GM23338 (cell line): ENCODE measurements at places on chromosomes 6 and 20. TPM values are rescaled to one million over a fixed set of nuclear protein-coding genes. Genes with fewer than 3 reads are reported as not detected.

The TMEM170B gene
- 6.9 and 8.6 TPM in 2 replicates for total RNA-seq

The SAPCD1 gene
- 3.9 TPM in 1 of 2 replicates, not detected in the other for total RNA-seq

The GPR63 gene
- 19.3 and 19.6 TPM in 2 replicates for total RNA-seq

The UBD gene
- total RNA-seq: not detected in 2 replicates

The VIP gene
- not detected in 2 replicates for total RNA-seq

The SRXN1 gene
- total RNA-seq: 18.6 and 26.6 TPM in 2 replicates

The BNIP5 gene
- not detected in 2 replicates for total RNA-seq

The RPRD1B gene
- total RNA-seq: 14.8 and 24.3 TPM in 2 replicates

The ZNFX1 gene
- 11.1 and 12.1 TPM in 2 replicates for total RNA-seq

The SOX12 gene
- total RNA-seq: 29.0 and 32.0 TPM in 2 replicates

The ID4 gene
- total RNA-seq: 7.0 and 8.2 TPM in 2 replicates

The NRSN1 gene
- 0.54 and 1.5 TPM in 2 replicates for total RNA-seq

GRCh38 chr6:136319732-136320131 lies 30.1 kb upstream of the BCLAF1 start:
- no peak overlapping the region for H3K27ac ChIP-seq
- no peaks in the 10 kb centered on the region for H3K4me1 ChIP-seq
- DNase-seq: no peak

DNA sequence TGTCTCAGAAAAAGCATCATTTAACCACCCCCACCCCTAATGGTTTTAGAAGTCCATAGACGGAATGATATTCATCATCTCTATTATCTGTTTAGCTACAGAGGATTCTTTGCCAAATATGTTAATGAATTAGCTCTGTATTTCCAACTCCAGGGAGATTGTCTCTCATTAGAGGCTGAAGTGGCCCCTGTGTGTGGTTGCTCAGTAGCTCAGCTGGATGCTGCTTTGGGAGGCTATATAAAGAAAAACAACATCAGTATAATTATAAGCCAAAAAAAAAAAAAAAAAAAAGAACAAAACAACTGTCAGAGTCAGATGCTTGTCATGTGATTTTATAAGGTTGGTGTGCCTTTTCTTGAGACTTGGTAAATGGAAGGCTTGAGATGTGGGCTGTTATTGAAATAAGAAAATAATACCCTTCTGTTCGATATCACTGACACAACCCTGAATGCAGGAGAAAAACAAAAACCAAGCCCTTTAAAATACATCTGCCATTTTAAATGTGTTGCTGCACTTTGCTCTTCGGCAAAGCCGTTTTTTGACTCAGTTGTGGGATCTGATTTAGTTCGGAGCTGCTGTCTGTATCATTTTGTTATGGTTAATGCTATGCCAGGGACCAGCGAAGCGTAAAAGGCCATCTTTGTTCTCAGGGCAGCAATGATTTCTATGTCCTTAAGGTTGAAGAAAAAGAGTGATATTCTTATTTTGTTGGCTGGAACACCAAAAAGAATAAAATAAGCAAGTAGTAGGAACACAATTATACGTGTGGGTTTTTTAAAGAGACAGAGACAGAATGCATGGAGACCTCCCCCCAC lies 422.6 kb downstream of the QKI start:
- no peaks in the 10 kb centered on the region for H3K36me3 ChIP-seq
- no peak overlapping the region for H3K4me3 ChIP-seq
- no peak overlapping the region for H3K27ac ChIP-seq
- no peaks in the 10 kb centered on the region for H3K4me1 ChIP-seq
- no peaks in the 10 kb centered on the region for H3K27me3 ChIP-seq
- DNase-seq: no peak

DNA sequence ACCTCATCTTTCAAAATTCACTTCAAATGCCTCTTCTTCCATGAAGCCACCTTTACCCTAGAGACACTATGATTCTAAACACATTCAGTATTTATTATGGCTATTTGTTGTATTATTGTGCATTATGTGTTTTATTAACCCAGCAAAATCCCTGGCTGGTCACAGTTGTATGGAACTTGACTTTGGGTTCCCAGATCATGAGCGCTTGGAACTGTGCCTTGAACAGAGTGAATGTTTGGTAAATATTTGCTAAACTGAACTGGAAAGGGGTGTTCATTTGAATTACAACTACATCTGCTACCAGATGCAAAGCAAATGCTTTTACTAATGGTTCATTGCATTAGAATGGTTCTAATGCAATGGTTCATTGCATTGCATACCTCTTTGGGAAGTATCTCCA lies 259.8 kb downstream of the PKHD1 start:
- H3K4me1 ChIP-seq: peaks cover 15% of the 10 kb centered on the region
- H3K27me3 ChIP-seq: no peaks in the 10 kb centered on the region
- H3K4me3 ChIP-seq: 0 out of 2 replicates have a peak overlapping the region, but pooled peaks have one; percentile 15
- H3K27ac ChIP-seq: no peak overlapping the region
- DNase-seq: no peak

DNA sequence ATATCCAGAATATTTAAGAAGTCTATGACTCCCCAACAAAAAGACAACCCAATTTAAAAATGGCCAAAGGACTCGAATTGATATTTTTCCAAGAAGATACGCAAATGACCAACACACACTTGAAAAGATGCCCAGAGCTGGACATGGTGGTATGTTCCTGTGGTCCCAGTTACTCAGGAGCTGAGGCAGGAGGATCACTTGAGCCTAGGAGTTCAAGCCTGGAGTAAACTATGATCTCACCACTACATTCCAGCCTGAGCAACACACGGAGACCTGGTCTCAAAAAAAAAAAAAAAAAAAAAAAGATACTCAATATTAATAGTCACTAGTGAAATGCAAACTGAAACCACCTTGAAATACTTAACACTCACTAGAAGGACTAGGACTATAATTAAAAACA lies 12.2 kb upstream of the ARMC2 start:
- no peak overlapping the region for H3K27ac ChIP-seq
- peaks cover 19% of the 10 kb centered on the region for H3K4me1 ChIP-seq
- no peaks in the 10 kb centered on the region for H3K27me3 ChIP-seq
- H3K4me3 ChIP-seq: no peak overlapping the region
- no peak for DNase-seq

- no peaks in the 10 kb centered on the region for H3K4me1 ChIP-seq
- no peak overlapping the region for H3K27ac ChIP-seq
- no peak for DNase-seq
- H3K4me3 ChIP-seq: no peak overlapping the region
Observed at GRCh38 chr6:132063204-132063603, 112.0 kb upstream of the CCN2 start.

- H3K27me3 ChIP-seq: no peaks in the 10 kb centered on the region
- H3K36me3 ChIP-seq: no peaks in the 10 kb centered on the region
- H3K4me1 ChIP-seq: peaks cover 33% of the 10 kb centered on the region
- no peak for DNase-seq
Observed at GRCh38 chr6:20205722-20206161, 6.5 kb downstream of the MBOAT1 start.

DNA sequence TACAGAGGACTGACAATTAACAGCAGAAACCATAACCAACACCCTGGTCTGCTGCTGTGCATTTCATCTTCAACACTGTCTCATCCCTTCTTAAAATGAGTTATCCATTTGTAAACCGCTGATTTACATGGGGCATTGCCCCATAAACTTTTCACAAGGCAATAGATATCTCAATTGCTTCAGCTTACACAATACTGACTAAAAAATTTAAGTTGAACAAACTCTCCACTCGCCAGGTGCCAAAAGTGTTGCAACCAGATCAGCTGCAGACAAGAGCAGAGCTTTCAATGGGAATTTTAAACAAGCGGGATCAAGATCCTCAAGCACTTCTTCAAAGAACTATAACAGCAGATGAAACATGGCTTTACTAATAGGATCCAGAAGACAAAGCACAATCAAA lies 183.0 kb downstream of the TASP1 start:
- no peak overlapping the region for H3K27ac ChIP-seq
- H3K36me3 ChIP-seq: no peaks in the 10 kb centered on the region
- no peak overlapping the region for H3K4me3 ChIP-seq
- H3K4me1 ChIP-seq: no peaks in the 10 kb centered on the region; the same call in 1 of the 2 replicates
- DNase-seq: no peak

DNA sequence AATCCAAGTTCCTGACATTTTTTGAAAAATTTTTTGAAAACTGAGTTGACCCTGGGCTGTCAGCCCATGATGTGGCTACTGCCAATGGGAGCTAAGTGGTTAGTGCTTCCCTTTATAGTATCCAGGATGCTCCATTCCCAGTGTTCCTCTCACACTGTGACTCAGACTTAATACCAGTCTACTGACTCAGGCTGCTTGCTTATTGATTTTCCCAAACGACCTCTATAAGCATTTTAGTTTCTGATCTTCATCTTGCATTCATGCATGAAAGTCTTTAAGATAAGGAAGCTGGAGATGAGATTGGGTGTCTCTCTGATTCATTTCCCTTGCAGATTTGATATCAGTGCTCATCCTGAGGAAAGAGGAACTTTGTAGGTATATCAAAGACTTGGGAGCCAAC lies 560.0 kb downstream of the TBC1D32 start:
- DNase-seq: no peak
- no peak overlapping the region for H3K4me3 ChIP-seq
- no peaks in the 10 kb centered on the region for H3K4me1 ChIP-seq
- no peak overlapping the region for H3K27ac ChIP-seq

- no peaks in the 10 kb centered on the region for H3K27me3 ChIP-seq
- no peak overlapping the region for H3K27ac ChIP-seq
- H3K36me3 ChIP-seq: no peaks in the 10 kb centered on the region
- peaks cover 8% of the 10 kb centered on the region for H3K4me1 ChIP-seq
- no peak overlapping the region for H3K4me3 ChIP-seq
Observed at GRCh38 chr6:131683479-131683878, 17.7 kb downstream of the OR2A4 start.

GRCh38 chr6:51857134-51857533 lies 230.3 kb downstream of the PKHD1 start:
- no peaks in the 10 kb centered on the region for H3K27me3 ChIP-seq
- H3K27ac ChIP-seq: no peak overlapping the region
- no peak overlapping the region for H3K4me3 ChIP-seq
- no peak for DNase-seq

GRCh38 chr20:37245216-37246150 lies 16.1 kb downstream of the GHRH start:
- no peaks in the 10 kb centered on the region for H3K27me3 ChIP-seq
- peaks cover 18% of the 10 kb centered on the region for H3K36me3 ChIP-seq
- peak; percentile 59 for DNase-seq

DNA sequence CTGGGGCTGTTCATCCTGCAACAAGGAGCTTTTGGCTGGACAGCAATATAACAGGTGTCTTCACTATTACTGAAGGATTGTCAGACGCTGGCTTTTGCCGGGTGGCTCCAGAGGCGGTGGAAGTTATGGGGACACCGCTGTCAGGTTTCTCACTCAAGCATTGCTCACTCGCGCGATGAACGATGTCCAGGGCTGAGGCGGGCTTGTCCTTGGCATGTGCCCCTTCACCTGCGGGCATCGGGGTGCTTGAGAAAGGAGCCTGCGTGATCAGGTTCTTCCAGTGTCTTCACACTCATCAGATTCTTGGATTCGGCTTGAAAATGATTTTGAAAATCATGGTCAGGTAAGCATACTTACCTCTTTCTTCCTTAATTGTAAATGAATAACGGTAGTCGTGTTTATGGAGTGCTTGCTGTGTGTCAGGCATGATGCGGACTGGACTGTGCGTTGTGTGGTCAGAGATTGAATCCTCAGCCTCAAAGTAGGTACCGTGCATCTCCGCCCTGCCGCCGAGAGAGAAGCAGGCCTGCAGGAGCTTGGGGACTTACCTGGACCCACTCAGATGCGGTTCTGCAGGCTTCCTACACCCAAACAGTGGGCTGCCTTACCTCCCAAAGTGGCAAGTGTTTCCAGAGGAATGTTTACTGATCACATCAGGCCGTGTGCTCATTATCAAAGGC lies 18.3 kb upstream of the PYGB start:
- no peak for DNase-seq
- no peaks in the 10 kb centered on the region for H3K27me3 ChIP-seq
- no peaks in the 10 kb centered on the region for H3K4me1 ChIP-seq
- H3K4me3 ChIP-seq: no peak overlapping the region
- H3K36me3 ChIP-seq: no peaks in the 10 kb centered on the region
- H3K27ac ChIP-seq: no peak overlapping the region

GRCh38 chr6:124487623-124488431 lies 474.4 kb upstream of the RNF217 start:
- no peaks in the 10 kb centered on the region for H3K36me3 ChIP-seq
- H3K27ac ChIP-seq: no peak overlapping the region
- no peaks in the 10 kb centered on the region for H3K4me1 ChIP-seq
- H3K27me3 ChIP-seq: no peaks in the 10 kb centered on the region

DNA sequence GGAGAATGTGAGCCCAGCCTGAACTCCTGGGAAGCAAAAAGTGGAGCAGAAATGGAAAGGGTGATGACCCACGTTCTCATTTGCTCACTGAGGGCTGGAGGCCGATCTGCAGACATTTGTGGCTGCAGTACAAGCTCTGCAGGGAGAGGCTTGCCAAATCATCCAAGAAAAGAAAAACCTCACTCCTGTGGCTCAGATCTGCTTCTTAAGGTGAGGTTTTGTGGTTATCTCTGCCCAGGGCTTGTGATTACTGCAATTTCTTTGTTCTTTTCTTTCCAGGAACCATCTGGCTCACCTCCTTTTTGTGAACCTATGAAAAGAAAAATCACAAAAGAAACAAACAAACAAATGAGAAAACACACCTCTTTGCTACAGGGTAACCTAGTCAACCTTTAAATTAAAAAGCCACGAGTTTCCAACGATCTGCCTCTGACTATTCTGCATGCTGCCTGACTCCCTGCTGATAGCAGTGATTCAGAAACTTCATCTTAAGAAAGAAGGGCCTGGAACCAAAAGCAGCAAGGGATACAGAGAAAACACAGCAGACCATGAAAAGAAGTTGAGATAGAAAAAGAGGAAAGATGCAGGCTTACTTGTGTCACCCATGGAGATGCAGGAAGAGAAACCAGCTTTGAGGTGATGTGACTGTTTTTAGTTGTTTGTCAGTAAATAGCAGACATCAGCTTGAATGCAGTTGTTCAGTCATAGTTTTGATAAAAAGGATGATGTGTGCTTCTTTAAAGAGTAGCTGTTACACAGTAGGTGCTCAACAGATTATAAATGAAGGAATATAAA lies 165.1 kb downstream of the LMBRD1 start:
- no peaks in the 10 kb centered on the region for H3K27me3 ChIP-seq
- no peak overlapping the region for H3K27ac ChIP-seq
- no peak overlapping the region for H3K4me3 ChIP-seq
- DNase-seq: peak; percentile 18
- peaks cover 6% of the 10 kb centered on the region; the same call in 1 of the 2 replicates for H3K4me1 ChIP-seq

GRCh38 chr6:143368426-143368825 lies 82.1 kb downstream of the ADAT2 start:
- no peak for DNase-seq
- H3K36me3 ChIP-seq: no peaks in the 10 kb centered on the region
- H3K4me3 ChIP-seq: no peak overlapping the region
- H3K4me1 ChIP-seq: no peaks in the 10 kb centered on the region
- no peak overlapping the region for H3K27ac ChIP-seq
- H3K27me3 ChIP-seq: no peaks in the 10 kb centered on the region

DNA sequence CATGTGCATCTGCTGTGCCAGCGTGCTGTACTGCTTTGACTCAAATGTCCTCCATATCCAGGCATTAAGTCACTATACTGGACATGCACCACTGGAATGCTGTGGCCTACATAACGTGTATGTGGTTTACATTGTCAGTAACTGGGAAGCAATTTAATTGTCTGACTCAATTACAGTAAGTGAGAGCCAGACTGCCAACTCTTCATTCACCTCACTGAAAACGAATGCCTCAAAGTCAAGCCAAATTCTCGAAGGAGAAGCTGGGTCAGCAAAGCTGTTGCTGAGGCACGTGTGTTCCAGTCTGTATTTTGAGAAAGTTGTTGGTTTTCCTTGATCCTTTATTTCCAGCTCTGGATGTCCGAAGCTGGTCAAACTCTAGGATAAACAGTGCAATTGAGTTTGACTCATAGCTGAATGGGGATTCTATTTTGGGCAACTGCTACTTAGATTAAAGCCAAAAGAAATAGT lies 534.3 kb downstream of the COL12A1 start:
- no peak overlapping the region for H3K4me3 ChIP-seq
- no peak for DNase-seq
- no peaks in the 10 kb centered on the region for H3K27me3 ChIP-seq
- no peak overlapping the region for H3K27ac ChIP-seq
- no peaks in the 10 kb centered on the region for H3K36me3 ChIP-seq
